Activated naive CD4-positive, alpha-beta T cell treated with anti-CD3 and anti-CD28 coated beads, Interleukin-2, amount 50 U/mL, for 16 hours (primary cell): ENCODE measurements at places on chromosomes 2 and 18.

DNA sequence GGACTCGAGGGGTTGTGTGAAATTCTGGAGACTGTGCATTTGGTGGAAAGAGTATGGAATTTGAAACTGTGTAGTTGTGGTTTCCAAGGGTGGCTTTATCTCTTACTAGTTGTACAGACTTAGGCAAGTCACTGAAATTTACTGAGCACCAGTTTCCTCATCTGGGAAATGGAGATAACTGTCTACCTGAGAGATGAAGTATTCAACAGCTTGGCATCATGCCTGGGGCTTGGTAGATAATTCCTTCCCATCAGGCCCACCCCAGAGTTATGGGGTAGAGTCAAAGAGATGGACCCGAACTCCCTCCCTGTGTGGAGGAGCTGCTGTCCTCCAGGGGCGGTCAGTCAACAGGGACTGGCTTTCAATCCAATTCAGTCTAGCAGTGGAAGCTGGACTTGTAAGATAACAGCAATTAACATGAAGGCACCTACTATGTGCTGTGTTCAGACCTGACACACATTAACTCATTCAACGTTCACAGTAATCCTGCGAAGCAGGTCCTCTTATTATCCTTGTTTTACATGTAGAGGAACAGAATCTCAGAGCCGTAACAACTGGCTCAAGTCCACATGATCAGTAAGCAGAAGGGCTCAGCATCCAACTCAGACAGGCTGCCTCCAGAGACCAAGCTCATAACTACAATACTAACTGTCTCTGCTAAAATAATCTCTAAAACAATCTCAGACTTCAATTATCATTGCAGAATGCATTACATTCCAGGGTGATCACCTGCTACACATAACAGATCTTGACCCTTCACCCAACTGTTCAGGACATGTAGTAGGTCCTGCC lies 432.1 kb downstream of the LPIN1 start:
- DNase-seq, result no peak

- DNase-seq, result no peak
Observed at GRCh38 chr2:26655611-26656195, 14.5 kb upstream of the CIB4 start.

- no peak for DNase-seq
Observed at GRCh38 chr2:85992611-85993010, 103.8 kb upstream of the ST3GAL5 start.

GRCh38 chr2:85413592-85414420 lies 3.6 kb upstream of the CAPG start:
- peak; percentile 58 for DNase-seq

DNA sequence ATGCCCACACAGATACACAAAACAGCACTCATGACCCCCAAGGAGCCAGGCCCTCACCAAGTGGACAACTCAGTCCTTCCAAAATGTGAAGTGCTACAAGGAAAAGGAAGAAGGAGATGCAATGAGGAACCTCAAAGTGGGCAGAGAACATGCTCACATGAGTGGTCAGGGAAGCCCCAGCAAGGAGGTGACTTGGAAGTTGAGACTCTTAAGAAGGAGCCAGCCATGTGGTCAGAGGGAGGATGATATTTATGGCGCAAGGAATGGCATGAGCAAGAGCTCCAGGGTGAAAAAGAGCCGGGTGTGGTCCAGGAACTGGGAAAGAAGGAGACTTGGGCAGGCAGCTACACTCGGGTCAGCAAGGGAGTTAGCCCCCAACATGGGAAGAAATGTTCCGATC lies 30.0 kb upstream of the KLHL29 start:
- DNase-seq, result no peak

DNA sequence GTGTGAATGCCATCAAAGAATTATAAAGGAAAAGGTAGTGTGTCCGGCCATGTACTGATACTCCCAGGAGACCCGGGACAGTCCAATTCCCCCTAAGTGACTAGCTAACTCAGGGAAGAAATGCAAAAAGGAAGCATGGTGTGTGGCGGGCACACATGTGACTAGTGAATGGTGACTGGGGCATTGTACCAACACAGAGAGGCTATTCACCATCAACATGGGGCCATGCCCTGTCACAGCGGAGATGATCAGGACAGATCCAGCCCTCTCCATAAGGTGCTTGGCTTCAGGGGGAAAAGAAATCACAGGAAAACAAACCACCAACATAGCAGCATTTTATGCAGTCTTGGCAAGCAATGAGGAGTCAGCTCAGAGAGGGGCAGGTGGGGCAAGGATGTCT lies 34.3 kb downstream of the FAM168B start:
- DNase-seq, result no peak

DNA sequence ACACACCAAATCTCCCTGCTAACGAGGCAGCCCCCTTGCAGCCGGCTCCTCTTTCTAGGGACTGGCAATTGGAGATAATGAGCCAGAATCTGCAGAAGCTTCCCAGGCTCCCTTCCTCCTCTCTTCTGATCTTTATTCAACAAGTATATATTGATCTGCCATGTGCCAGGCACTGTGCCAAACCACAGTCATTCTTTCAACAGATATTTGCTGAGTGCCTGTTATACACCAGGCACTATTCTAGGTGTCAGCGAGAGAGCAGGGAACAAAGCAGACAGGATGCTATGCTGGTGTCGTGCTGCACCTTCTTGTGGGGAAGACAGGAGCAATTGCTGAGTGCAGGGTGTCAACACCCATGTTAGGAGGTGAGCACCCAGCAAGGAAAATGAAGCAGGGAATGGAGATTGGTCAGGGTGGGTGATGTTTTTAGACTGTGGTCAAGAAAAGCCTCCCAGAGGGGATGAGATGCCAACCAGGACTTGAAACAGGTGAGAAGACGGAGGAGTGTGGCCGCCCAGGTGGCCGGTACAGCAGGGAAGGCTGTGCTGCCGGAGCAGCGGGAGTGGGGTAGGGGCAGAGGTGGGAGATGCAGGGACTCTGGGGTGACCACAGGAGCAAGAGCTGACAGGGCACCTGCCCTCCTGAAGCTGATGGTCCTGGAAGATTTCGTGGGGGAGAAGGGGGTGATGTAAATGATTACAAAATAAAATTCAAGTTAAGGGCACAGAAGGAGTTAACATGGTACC lies 307.6 kb upstream of the RAB12 start:
- DNase-seq, result no peak

DNA sequence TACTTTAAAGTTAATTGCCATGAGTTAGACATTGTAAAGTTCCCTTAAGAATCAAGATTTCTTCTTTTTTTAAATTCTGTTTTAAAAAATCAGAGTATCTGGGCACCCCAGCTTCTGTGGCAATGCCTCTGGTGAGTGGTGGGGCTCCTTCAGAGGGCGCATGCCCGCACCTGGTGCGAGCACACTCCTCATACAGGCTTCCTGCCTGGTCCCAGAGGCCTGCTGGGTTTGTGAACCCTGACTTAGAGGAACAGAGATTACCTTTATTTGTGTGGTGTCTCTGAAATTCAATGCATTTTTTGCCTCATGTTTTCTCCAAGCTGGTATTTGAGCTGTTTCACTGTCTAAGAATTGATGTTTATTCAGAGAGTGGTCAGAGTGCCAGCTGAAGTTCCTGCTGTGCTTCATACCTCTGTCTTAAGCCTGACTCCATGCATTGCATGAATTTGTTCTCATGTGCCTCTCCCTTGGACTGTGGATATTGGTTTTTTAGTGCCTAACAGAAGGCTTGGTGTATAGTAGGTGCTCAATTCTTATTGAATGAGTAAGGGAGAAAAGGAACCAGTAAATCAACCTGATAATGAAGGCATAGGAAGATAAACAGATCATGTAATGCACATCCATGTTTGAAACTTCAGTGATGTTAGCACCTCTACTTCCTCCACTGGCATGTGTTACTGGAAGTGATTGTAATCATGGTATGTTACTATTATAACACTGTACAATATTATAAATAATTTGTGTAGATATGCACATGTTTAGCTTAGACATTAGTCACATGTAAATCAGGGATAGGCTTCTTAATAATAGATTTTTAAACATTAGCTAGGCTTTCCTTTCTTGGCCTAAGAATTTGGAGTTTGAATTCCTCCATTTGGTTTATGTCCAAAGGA lies 29.0 kb downstream of the PHLPP1 start:
- DNase-seq, result no peak

- DNase-seq, result no peak
Observed at GRCh38 chr18:51192026-51192425, 5.5 kb downstream of the MEX3C start.
